ENCODE measurements at places on chromosomes 7 and 10.

DNA sequence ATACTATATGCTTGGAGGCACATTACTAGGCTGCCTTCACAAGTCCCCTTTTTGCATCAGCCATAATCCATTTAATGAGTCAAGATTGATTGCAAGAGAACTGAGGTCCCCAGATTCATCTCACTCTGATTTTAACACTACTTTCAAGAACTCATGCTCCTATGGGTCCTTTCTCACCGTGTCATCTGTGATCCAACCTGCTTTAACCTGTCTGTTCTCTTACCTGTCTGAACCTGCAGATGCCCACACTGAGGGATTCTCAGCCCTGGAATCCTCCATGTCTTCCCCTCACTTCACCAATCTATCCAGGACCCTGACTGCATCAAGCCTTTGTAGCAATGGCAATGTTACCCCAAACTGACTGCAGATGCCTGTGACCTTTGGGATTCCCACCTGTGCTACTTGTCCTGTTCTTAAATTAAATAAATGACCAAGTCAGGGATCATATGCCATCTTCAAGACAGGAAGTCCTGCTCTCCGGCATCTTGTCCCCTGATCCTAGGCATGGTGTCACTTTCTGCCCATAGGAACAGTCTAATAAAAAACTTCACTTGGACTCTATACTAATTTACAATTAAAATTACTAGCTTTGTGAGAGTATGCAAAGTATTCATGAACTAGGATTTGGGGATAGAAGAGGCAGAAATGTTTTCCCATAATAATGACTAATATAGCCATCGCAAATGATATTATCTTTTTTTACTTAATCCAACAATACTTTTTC is 25.9 kb upstream of the GOT1 start:
- DNase-seq = no peak

- DNase-seq = no peak
Observed at GRCh38 chr10:3233486-3233990, 61.0 kb upstream of the PITRM1 start.

DNA sequence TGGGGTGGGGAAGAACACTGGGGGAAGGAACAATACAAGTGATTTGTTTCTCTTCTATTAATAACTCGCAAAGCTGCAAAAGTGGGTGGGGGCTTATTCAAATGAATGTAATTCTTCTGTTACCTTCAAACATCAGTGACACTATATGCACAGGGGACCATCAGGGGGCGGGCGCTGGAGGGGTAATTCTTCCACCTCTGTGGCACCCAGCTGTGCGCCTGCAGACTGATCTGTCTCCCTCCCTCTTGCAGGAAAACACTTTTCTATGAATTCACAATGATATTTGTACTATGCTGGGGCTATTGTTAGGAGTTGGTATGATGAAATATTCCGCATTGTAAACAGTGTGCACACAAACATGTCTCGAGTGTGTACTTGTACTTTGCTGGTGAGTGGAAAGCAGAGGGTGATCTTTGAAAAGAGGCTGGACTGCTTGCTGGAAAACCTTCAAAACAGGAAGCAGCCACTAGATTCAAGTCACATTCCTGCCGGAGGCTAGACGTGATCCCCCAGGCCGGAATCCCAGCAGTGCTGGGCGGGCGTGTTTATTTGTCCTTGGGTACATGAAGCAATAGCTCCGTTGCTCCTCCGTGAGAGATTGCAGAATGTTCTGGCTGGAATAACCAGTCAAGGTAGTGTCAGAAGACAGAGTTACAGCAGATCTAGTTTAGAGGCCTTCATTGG is 15.8 kb upstream of the BNIP3 start:
- no peak for DNase-seq

- peak; percentile 55 for DNase-seq
Observed at GRCh38 chr7:55255496-55256445, 109.4 kb upstream of the LANCL2 start.

DNA sequence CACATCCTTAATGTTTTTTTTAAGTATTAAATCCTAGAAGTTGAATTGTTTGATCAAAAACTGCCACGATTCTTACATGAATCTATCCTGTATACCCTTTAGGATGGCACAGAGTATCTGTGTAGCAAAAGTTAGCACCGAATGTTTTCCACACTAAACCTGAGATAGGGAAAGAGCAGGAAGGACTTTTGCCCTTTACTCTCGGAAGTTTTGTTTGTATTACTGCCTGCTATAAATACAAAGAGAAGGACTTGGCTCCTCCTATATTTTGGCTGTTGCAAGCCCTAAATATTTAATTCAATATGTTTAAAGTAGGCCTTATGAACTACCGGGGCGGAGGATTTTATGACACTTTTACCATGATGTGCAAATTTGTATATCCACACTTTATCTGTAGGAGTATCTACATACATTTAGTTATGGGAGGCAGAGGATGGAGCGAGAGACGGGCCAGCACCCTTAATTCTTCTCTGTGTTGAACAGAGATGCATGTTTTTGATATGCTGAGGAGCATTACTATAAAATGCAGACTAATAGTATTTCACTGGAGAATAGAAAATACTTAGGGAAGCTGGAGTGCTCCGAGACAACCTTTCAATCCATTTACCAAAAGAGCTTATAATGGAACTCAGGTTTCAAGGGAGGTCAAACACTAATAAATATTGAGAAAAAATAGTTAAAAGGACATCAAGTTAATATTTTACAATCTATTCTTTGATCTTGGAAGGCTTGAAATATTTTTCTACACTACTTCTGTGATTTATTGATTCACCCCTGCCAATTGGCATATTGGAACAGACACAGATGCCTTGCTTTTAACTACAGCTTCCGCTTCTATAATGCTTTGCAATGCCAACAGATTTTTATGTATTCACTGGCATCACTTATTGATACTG is 97.4 kb downstream of the CHN2 start:
- DNase-seq = no peak

DNA sequence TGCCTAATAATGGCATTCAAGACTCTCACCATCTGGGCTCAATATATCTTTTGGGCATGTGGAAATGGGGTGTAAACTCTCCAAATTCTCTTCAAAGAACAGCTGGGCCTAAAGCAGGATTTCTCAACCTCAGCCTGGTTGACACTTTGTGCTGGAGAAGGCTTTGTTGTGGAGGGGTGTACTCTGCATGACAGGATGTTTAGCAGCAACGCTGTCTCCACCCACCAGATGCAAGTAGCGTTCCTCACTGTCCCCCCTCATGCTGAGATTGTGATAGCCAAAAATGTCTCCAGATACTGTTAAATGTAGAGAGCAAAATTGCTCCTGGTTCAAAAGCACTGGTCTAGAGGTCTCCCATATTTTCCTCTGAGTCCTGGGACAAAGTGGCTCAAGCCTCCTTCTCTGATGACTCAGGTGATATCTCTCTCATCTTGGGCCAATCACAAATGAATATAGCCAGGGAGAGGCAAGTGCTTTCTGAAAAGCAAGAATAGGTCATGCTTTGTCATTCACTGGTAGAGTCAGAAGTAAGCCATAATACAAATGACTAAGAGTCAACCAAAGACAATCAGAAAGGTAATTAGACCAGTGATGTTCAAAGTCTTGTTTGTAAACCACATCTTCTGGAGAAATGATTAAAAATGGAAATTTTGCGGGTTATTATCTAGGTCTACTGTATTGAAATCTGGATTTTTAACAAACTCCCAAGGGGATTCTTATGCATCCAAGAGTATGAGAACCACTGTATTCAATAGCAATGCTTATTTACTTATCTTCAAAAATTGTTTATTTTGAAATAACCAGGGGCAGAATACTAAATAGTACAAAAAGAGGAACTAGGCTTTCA is 330.8 kb downstream of the PTEN start:
- DNase-seq = peak; percentile 38

All from activated T-helper 1 cell treated with Interleukin-2 at 50 U/mL for 16 hours (primary cell).